Heart right ventricle (tissue), 16 donors: ENCODE measurements at places on chromosomes 5 and 9.

DNA sequence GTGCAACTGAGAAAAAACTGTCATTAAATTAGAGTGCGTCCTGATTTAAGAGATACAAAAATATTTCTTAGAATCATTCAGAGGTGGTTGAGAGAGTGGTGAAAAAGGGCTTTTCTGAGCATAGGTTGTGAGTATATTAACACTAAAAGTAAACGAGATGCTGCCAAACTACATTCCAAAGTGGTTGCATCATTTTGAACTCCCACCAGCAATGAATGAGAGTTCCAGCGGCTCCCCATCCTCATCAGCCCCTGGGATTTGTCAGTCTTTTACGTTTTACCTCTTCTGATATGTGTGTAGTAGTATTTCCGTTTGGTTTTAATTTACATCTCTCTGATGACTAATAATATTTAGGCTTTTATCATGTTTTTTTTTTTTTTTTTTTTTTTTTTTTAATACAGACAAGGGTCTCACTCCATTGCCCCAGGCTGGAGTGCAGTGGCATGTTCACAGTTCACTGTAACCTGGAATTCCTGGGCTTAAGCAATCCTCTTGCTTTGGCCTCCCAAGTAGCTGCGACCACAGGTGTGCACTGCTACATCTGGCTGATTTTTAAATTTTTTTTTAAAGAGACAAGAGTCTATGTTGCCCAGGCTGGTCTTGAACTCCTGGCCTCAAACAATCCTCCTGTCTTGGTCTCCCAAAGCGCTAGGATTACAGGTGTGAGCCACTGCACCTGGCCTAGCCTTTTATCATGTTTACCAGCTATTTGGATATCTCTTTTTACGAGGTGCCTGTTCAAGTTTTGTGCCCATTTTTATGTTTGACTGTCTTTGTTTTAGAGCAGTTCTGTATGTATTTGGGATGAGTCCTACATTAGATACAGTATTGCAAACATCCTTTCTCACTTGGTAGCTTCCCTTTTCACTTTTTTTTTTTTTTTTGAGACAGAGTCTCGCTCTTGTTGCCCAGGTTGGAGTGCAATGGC lies 17.0 kb downstream of the PRRT1B start:
- DNase-seq: no peak

GRCh38 chr5:154472871-154473580 lies 5.0 kb downstream of the HAND1 start:
- DNase-seq: no peak

DNA sequence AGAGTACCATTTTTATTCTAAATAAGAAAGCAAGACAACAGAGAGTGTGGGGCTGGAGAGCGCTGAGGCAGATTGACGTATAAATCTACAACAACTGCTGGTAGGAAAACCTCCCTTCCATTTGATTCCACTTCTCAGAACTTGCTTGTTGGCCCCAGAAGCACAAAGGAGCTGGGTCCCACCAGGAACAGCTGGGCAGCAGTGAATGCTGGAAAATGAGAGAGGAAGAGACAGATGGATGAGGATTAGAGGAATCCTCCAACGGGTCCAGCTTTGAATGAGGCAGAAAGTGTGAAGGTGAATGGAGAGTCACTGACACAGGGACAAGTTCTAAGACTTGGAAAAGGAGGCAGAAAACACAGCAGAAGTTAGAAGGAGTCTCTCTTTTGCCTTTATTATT lies 14.8 kb downstream of the TAS2R1 start:
- DNase-seq: no peak

DNA sequence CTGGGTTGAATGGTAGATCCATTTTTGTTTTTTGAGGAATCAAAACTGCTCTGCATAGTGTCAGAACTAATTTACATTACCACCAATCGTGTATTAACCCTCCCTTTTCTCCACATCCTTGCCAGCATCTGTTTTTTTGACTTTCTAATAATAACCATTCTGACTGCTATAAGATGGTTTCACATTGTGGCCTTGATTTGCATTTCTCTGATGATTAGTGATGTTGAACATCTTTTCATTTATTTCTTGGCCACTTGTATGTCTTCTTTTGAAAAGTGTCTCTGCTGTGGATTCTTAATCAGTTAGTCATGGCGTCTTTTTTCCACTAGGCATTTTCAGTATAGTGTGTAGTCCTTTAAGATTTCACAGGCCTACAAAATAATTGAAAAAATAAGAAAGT lies 2144.3 kb upstream of the C9orf72 start:
- no peak for DNase-seq

GRCh38 chr5:168527756-168528295 lies 1.3 kb upstream of the FBLL1 start:
- DNase-seq: no peak

GRCh38 chr5:456351-457194 lies 13.6 kb downstream of the EXOC3 start:
- peak; percentile 5 for DNase-seq

DNA sequence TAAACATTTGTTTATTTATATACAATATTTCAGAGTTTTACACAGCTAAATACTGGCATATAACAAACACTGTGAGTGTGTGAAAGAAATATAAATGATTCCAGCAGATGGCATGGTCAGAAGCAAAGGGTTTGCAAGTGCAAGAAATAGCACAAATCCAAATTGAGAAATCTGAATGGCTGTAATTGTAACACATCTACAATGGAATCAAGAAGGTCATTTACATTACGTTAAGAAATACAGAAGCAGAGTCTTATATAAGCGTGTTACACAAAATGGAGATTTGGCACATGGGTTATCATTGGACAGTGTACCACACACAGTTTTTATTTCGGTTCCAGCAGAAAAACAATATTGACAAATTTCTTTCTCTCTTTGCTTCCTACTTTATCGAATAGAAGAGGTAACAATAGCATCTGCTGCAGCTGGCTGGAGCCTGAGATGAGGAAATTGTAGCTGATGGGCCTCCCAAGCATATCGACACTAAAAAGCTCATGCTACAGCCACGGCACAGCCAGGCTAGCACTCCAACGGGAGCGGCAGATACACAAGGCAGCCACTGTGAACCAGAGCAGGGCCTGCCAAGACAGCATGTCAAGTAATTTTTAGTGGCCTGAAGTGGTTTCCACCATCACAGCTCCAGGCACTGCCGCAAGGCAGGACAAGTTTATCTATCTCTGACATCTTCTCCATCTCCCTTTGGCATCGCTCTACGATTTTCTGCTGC lies 564.6 kb upstream of the DMAC1 start:
- DNase-seq: no peak

DNA sequence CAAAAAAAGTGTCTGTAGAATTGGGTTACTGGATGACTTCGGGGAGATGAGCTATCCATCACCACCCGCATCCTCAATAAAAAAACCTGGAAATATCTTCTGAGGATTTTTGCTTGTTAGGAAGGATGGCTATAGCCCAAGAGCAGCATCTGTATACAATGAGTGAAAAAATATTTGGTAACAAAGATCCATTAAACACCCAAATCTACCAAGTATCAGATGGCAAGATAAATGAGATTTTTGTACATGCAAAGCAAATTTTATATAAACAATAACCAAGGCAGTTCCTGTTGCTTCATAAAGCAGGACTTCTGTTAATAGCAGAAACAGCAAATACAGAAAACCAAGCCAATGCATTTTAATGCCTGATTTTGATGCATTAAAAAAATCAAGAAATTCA lies 166.6 kb downstream of the SLC28A3 start:
- no peak for DNase-seq

GRCh38 chr5:31688515-31689092 lies 49.7 kb downstream of the PDZD2 start:
- peak; percentile 49 for DNase-seq

DNA sequence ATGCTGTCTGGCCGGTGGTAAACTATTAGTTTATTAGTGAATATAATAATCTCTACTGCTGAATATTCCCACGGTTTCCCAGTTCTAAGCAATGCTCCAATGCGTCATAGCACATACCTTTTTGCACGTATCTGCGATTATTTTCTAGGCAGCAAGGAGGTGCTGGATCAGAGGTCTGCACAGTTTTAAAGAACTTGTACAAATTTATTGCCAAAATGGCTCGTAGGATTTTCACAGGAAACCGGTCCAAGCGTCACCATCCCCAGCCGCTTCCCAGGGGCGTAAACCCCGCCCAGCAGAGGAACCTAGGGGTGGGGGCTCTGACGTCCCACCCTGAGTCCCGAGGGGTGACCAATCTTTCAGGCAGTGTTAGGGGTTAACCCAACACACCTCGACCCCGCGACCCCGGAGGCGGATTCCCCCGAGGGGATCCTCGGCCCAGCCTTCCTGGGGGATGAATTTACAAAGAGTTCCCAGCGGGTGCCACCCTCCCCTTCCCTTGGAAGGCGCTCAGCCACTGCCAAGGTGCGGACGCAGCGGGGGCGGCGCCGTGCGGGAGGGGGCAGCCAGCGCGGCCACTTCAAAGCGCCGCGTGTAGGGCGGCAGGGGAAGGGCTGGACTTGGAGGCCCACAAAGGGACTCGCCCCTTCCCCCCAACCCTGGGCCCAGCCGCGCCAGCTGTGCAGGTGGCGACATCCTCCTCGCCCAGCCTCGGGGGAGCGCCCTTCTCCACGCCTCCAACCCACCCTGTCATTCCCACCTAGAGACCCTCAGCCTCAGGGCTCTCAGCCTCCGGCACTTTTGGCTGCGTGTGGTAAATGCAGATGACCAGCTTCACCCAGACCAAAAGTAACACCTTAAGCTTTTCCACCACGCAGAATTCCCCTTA lies 43.5 kb upstream of the TCF7 start:
- DNase-seq: no peak

- no peak for DNase-seq
Measured at GRCh38 chr9:112104401-112104800, 70.7 kb downstream of the SUSD1 start.

DNA sequence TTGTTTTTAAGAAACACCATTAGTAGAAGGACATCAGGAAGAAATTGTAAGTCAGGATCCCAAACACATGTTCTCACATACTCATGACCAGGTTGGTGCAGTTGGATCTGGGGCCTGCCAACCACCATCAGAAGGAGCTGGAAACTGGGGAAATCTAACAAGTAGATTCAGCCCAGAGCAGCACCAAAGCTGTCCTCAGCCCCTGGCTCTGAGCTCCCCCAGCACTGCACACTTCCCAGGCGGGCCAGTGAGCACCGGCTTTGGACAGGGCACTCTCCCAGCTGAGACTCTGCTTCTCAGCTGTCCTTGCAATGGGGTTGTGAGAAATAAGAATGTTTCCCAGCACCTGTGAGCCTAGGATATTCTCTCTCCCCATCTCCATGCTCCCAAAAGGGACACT lies 162.5 kb downstream of the PAX5 start:
- DNase-seq: no peak
